Choroid plexus epithelial cell (primary cell): ENCODE measurements at places on chromosomes 16 and 17.

GRCh38 chr16:632486-633335 is 1.9 kb downstream of the WFIKKN1 start:
- DNase-seq, result no peak

DNA sequence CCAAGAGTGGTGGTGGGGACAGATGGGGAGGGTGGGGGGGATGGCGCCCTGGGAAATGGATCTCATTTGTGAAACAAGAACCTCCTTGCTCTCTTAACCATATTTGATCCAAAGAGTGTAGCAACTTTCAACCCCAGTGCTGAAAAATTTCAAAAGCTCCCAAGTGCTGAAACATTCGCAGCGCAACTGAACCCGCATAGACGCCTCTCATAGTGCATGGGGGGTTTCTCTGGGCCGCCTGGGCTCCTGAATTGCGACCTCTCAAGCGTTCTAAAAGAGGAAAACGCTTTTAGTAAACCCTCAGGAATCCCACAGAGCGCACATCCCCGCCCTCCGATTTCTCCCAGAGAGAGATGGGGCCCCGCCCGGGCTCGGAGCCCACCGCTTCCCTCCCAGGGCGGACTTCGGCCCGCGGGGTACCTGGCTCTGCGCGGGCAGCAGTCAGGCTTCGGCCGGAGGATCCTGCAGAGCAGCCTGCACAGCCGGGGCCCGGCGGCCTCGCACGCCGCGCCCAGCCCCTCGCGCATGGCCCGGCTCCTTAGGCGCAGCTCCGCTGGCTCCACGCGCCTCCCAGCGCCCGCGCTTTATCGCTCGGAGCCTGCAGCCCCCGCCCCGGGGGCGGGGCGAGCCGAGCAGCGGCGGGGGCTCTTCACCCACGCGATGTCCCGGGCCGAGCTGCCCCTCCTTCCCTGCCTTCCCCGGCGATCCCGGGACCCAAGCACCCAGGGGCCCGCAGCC is 7.0 kb downstream of the NOS2 start:
- no peak for DNase-seq

GRCh38 chr16:3810198-3810664 is 70.3 kb downstream of the CREBBP start:
- no peak for DNase-seq

- no peak for DNase-seq
Measured at GRCh38 chr16:56289862-56290261, 98.6 kb downstream of the GNAO1 start.

GRCh38 chr17:78128551-78129350 is at the start of gene TMC6:
Gene TMC6 (minus strand): TSS chr17:78128755. CDS start chr17:78126832, 1,923 bp downstream.
- DNase-seq, result no peak

DNA sequence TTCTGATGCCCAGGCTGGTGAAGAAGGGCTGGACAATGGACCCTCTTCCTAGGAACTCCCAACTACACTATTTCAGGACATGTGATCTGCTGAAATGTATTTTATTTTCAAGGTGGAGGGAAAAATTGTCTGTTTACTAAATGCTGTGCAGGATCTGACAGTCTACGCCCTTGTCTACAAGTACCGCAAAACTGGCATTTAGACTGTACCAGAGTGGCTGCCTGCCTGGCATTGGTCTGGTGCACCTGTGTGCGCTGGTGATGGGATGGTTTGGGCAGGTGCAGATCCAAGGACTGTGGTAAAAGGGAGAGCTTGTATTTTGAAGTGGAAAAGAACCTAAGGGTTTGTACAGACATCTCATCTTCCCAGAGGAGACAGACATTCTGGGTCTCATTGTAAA is 79.7 kb downstream of the AIPL1 start:
- DNase-seq, result no peak

GRCh38 chr16:83227336-83227735 is 580.4 kb upstream of the HSBP1 start:
- DNase-seq, result no peak
